Stomach (tissue), 19 donors: ENCODE measurements at places on chromosomes 2 and 18.
A peak's percentile ranks its signal among the peaks of the same experiment; 100 is the strongest.

GRCh38 chr2:238528953-238529781 is 102.4 kb downstream of the ASB1 start:
- DNase-seq = no peak

GRCh38 chr2:67463810-67464209 is 66.7 kb downstream of the ETAA1 start:
- DNase-seq = peak; percentile 78

DNA sequence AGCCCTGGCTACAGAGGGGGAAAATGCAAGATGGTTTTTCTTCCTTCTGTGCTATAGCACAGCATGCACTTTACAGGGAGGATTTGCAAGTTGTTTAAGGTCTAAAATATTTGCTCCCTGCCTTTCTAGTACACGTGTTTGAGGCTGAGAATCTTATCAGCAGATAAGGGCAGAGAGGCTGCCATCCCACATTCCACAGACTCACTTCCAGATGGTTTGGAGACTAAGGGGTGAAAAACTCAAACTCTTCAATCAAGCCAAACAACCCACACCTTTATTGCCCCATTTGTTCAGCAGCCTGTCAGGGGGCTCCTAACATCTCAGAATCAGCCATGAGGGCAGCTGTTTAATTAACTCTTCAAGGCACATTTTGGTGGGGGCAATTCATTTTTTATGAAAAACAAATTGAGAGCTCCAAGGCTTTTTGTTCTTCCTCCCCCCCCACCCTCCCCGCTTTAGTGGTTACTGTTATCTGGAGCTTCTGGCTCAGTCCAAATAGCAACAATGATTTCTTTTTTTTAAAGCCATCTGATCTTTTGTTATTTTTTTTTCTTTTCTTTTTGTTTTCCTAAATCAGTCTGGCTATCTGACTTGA is 242.6 kb upstream of the NT5C1B start:
- DNase-seq = peak; percentile 41

DNA sequence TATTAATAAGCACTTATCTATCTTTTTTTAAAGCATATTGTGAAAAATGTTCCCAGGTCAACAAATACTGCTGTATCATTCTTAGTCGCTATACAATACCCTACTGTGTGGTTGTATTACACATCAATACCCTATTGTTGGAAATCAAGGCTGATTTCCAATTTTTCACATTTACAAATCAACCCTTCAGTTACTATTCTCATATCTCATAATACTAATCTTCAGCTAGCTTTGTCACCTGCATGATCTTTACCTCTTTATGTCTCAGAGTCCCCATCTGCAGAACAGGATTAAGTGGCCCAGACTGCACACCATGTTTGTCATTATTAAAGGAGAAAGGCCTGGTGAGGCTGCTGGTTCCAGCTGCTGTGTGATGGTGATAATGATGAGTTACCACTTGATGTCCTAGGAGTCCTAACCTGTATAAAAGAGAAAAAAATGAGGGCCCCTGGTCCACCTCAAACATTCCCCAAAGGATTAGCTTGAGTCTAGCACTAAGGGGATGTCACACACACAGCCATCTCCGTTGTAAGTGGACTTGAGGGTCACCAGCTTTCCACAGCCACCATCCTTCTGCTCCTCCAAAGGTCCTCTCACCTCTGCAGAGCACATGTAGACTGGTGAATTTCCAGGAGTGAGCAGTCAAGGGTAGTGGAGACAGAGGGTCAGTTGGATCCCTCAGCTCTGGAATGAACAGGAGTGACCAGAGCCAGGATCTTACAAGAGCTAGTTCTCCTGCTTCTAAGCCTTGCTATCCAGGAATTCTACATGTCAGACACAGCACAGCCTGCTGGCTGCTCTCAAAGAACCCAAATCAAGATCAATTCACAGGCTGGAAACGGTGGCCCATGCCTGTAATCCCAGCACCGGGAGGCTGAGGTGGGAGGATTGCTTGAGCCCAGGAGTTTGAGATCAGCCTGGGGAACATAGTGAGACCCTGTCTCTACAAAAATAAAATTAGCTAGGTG is 36.0 kb upstream of the BIN1 start:
- DNase-seq = no peak

- DNase-seq = no peak
These were observed 91.4 kb downstream of the USP34 start for GRCh38 chr2:61379521-61379920.
